ENCODE measurements at places on chromosomes 12 and 14.

DNA sequence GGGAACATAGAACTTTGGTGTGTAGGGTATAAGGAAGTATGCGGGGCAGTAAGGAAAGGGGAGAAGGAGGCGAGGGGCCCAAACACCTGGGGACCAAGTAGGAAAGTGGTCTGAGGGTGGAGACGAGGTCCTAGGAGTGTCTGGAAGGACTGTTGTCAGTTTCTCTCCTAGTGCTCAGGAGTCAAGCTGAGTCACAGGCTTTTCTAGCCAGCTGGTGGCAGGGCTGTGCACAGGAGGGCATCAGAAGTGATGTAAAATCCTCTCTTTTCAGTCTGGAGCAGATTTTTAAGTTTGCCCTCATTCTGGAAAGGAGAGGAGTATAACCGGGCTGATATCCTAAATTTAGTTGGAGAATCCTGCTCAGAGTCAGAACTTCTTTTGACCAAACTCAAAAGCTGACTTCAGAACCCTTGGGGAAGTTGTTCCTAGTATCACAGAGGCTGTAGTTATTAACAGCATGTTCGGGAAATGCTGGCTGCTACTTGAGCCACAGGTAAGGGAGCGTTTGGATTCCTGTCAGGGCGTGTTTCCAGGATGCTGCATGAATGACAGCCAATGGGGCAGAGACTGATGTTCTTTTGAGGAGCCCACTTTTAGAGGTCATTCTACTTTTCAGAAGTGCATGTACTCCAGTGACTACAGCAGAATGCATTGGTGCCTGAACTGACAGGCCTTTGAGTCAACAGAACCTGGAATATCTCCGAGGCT lies 19.3 kb downstream of the ZNF664 start:
- no peak for DNase-seq

DNA sequence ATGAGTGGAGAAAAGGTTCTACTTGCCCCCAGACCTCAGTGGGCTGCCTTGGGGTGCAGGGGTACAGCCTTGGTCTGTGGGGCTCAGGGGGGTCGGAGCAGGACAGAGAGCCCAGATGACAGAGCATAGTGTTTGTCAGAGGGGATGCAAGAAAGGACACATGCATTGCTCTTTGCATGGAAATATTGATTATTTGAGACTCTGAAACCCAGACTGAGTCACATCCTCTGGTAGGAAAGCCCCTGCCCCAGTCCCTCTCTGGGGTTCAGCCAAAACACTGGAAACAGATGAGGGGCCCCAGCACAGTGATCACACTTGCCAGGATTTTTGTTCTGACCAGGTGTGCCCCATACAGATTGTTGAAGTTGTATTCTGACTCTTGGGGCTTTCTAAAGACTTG lies 1094.4 kb downstream of the BCL11B start:
- peak; percentile 24 for DNase-seq

DNA sequence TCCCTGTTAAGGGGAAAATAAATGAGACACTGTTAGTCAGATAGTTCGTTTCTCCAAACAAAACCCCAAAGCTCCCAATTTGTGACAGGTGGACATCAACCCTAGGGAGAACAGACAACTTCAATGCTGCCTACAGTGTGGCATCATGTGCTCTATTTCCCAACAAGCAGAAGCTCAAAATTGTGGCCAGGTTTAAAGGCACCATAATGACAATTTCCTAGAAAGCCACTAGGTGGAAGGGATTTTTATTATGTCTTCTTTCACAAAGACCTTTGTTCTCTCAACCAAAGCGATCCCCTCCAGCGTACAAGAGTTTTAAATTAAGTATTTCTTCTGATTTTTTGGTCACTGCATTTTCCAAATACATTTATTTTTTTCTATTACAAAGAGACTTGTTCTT lies 88.0 kb upstream of the MBIP start:
- DNase-seq = no peak

DNA sequence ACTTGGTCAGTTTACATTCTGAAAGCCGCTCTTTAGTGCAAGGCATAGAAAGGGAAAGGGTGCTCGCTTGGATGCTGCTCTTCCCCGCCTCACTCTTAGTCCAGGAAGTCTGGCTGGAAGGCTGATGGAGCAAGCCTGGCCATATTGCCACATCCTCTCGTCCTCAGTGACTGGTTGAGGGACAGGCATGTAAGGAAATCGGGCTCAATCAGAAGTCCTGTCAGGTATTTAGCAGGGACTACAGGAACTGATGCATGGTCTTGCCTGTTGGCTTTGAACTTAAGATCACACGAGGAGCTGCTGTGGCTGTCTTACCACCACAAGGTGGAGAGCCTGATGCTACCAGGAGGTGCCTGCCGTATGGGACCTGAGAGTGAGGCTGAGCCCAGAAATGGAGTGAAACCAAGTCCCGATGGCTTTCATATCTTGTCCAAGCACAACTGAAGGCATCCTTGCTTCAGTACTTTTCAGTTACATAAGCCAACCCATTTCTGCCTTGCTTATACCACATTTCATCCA lies 10.7 kb upstream of the C12orf75 start:
- no peak for DNase-seq

DNA sequence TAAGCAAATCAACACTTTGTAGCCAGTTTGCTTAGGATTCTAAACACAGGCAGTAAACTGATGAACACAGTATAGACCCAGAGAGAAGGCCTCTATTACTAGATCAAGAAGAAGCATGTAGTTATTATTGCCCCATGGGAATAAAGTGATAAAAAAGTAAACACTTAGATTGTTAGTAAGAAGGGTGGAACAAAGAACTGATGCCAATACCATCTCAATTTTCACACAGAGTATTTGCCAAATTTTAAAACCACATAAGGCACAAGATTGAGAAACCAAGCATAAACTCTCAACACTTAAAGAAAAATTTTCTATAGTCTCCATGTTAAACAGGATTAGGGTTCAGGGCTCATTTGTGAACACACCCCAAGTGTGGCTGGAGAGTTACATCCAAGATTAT lies 77.0 kb upstream of the SYT1 start:
- no peak for DNase-seq
